T-helper 1 cell (primary cell): ENCODE measurements at places on chromosomes 1 and 21.

DNA sequence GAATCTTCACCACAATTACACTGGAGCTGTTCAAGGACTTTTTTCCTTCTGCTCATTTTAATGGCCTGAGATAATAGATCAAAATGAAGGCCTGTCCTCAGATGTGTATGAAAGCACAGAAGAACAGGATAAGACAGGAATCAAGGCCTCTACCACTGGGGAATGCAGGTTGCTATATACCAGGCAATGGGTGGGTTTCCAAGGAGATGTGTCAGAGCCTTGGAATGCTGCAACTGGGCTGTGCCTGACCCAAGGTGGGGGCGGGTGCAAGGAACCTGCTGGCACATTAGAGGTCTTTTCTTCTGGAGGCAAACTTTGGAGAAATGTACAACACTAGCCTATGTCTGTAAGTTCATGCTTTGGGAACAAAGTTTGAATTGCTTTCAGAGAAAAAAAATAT, 21.7 kb upstream of the LAMC2 start:
- no peak for DNase-seq

GRCh38 chr1:212542761-212543187, 65.8 kb upstream of the ATF3 start:
- no peak for DNase-seq

DNA sequence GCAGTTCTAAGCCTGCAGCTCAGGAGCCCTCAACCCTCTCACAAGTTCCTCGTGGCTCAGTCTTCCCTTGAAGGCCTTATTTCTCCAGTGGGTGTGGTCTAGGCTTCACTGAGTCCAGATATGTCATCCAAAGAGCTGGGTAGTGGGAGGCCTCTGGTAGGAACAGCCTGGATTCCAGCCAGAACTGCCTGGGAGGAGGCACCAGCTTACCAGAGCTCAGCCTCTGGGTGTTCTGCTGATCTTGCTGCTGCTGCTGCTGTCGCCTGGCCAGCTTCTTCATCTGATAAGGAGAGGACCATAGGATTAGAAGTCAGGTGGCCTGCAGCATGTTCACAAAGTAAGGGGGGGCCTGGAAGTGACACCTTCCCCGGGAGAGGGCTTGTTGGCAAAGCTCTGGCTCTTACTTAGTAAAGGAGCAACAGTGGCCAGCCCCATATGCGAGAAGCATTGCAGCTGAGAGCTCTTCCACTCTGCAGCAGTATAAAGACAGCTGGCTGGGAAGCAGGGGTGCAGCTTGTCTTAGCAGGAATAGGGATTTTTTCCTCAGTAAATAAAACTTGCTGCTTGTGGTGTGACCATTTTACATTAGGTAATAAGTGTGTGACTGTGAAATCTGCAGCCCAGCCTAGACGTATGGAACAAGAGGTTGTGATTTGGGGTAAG, 148.5 kb downstream of the LMX1A start:
- DNase-seq = no peak

DNA sequence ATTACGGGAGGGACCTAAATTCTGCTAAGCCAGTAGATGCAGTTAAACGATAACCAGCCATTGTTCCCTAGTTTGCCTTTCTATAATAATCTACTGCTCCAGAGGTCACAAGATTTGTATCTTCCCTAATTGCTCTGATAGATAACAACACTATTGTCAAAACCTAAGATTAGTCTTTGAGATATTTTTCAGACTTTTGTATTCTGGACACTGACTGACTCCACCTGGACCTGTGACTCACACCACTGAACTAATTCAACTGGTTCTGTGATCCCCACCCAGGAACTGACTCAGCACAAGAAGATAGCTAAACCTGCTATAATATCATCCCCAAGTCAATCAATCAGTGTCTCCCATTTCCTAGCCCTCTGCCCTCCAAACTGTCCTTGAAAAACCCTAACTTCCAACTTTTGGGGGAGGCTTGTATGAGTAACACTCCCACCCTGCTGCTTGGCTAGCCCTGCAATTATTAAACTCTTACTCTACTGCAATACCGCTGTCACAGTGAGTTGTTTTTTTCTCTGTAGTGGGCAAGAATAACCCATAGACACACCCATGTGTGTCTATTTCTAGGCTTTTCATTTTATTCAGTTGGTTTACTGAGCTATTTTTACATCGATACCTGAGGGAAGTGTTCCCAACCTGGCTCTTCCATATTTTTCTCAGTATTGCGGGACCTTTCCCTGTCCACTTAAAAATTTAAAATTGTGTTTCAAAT, 11.2 kb downstream of the KIFAP3 start:
- DNase-seq = no peak

DNA sequence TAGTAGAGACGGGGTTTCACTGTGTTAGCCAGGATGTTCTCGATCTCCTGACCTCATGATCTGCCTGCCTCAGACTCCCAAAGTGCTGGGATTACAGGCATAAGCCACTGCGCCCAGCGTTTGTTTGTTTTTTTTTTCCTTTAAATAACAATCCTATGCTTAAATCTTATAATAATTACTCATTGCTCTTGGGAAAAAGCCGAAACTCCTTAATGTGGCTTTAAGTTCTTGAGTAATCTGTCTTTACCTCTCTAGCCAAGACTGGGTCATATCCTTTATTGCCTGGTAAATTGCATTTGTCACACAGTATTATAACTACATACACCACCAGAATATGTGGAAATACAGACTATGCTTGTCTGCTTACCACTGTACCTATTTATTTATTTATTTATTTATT, 97.1 kb downstream of the MACF1 start:
- no peak for DNase-seq

GRCh38 chr1:172818841-172819527, 160.1 kb downstream of the FASLG start:
- no peak for DNase-seq

- DNase-seq = peak; percentile 4
Measured at GRCh38 chr21:46119637-46120271, 21.8 kb downstream of the COL6A2 start.

- DNase-seq = no peak
Measured at GRCh38 chr21:46215436-46216131, 13.0 kb downstream of the LSS start.

DNA sequence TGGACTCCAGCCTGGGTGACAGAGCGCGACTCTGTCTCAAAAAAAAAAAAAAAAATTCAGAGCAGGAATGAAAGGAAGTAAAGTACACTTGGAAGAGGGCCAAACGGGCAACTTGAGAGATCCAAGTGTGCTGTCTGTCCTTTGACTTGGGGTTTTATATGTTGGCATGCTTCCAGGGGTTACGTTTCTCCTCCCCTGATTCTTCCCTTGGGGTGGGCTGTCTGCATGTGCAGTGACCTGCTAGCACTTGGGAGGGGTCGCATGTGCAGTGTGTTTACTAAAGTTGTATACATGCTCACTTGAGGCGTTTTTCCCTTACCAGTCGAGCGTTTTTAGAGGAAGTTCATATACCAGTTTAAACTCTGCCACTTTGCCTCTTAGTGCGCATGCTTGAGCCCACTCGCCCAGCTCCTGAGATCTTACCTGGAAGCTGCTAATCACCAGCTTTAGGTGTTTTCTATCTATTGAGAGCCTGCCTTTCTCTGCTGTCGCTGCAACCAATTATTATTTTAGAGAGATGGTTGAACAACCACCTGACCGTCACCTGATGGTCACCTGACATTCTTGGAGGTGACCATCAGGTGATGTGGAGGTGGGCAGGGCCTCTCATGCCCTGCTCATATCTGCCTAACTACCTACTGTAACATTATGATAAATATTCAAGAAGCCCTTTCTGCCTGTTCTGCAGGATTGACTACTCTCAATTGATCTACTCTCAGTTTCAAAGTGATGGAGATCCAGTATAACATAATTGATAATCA, 140.1 kb downstream of the MACF1 start:
- no peak for DNase-seq

DNA sequence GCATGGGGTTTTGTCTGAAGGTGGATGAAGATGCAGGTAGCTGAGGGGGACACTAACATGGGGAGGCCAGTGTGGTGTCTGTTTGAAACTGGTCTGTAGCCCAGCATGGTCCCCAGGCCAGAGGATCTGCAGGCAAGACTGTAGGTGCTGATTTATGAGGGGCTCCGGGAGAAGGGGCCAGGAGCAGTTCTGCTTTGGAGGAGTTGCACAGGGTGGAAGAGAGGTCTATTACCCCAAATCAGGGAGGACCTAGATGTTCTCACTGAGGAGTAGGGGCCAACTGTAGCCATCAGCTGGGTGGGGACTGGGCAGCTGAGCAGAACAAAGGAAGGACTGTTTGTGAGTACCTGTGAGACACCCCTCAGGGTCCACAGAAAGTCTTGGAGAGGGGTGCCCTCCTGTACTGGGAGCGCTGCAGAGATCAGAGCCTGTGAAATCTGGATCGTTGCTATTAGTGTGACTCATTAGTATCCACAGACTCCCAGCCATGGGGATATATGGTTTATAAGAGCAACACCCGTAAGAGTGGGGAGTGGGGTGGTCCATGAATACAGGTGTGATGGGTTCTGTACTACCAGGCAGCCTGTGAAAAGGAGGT, 64.3 kb upstream of the IRF2BP2 start:
- no peak for DNase-seq

DNA sequence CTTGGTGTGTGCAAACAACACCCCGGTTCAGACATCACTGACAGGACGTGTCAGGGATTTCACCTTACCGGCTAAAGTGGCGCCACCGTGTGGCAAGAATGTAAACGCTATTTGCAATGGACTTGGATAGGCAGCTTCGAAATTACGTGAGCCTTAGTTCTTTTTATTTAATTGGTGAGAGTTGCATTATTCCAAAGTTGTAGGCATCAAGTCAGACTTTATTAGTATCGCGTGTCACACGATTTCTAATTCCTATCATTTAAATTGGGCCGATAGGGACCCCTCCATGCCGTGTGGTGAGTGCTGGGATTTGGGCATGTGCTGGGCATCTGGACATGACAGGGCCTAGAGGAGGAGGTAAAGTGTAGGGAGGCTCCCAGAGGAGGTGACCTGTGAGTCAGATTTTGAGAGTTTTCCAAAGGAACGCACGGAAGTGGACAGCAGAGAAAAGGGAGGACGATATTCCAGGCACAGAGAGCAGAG, 14.5 kb upstream of the CPT2 start:
- peak; percentile 73 for DNase-seq

GRCh38 chr1:203271962-203272632, 33.2 kb upstream of the BTG2 start:
- no peak for DNase-seq

DNA sequence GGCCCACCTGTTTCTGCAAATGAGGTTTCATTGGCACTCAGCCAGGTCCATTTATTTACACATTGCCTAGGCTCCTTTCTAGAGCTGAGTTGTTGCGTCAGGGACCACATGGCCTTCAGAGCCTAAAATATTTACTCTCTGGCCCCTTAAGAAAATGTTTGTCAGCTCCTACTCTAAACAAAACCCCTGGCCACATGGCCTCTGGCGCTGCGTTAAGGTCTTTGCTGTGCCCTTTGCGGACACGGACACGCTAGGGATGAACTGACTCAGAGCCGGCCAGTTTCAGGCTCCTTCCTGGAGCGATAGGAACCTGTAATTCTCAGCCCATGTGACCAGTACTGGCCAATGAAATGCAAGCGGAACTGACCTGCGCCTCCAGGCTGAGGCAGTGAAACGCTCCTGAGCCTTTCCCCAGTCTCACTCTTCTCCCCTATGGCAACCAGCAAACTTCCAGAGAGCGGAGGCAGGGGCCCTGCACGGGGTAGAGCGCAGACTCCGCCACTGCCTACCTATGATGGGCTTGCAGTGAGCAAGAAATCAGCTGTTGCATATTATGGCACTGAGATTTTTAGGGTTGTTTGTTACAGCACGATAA, 160.3 kb downstream of the ETS2 start:
- DNase-seq = no peak

- no peak for DNase-seq
Measured at GRCh38 chr1:234960722-234961455, 167.7 kb downstream of the TOMM20 start.

DNA sequence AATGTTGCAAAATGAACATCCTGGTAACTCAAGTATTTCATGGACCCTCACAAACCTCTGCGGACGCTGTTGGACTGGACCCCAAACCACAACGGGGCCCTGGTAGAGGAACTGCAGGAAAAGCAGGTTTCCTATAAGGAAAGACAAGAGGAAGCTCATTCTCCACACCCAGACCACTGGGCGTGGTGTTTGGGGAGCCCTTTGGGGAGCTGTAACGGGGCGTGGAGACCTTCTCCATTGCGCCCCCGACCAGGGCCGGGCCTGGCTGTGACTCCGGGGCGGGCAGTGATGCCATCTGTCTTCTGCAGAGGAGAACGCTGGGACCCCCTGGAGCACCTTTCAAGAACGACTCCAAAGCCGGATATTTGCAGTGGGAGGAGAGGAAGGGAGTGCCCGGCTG, 30.0 kb upstream of the AGPAT3 start:
- no peak for DNase-seq

DNA sequence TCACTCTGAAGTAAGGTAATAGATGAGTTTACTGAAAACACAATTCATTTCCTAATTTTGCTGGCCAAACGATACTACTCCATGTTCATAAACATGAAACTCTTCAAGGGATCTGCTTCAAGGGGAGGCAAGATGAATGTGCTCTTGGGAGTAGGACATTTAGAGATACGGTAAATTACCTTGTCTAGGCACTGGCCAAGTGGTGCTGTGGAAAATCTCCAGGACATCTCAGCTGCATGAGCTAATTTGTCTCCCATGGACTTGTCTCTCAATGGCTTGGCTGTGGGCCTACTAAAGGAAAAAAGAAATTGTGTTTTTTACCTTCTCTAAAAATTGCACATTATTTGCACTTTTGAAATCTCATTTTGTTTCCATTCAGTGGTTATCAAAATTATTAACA, 780.6 kb downstream of the LTN1 start:
- no peak for DNase-seq

- DNase-seq = no peak
Measured at GRCh38 chr1:30758785-30759380, 1.3 kb upstream of the LAPTM5 start.

DNA sequence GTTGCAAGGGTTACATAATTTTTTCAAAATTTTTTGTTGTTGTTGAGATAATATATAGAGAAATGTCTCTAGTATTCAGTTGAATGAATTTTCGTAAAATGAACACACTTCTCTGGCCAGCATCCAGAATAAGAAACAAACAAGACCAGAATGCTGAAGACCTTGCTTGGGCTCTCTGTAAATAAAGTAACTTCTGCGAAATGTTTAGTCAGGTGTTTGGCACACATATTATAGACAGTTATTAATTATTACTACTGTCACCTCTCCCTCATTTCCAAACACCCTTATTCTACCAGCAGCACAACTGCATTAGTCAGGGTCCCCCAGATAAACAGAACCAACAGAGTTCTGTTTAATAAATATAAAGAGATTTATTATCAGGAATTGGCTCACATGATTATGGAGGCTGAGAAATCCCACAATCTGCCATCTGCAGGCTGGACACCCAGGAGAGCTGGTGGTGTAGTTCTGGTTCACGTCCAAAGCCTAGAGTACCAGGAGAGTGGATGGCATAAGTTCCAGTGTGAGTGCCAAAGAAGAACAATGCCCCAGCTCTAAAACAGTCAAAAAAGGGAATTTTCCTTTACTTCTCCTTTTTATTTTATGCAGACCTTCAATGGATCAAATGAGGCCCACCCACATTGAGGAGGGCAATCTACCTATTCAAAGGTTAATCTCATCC, 44.1 kb upstream of the KCND3 start:
- no peak for DNase-seq

DNA sequence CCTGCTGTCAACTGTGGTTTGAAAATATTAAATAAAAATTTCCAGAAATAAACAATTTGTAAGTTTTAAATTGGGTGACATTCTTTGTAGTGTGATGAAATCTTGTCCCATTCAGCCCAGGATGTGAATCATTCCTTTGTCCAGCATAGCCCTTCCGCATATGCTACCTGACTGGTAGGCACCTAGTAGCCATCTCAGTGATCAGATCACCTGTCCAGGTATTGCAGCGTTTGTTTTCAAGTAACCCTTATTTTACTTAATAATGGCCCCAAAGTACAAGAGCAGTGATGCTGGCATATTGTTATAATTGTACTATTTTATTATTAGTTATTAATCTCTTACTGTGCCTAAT, 351.6 kb upstream of the B3GALT2 start:
- no peak for DNase-seq
